ENCODE measurements at places on chromosomes 16 and 17.

GRCh38 chr17:45345554-45346215 lies 28.9 kb upstream of the MAP3K14 start:
- no peaks in the 10 kb centered on the region for H3K4me1 ChIP-seq
- H3K36me3 ChIP-seq = no peaks in the 10 kb centered on the region
- H3K4me3 ChIP-seq = no peak overlapping the region
- no peak for DNase-seq
- H3K27me3 ChIP-seq = peaks cover 17% of the 10 kb centered on the region

- H3K36me3 ChIP-seq = peaks cover 48% of the 10 kb centered on the region
- peaks cover 39% of the 10 kb centered on the region for H3K4me1 ChIP-seq
- peak overlapping the region; percentile 32 for H3K4me3 ChIP-seq
- H3K27me3 ChIP-seq = peaks cover 6% of the 10 kb centered on the region
Observed at GRCh38 chr17:8225813-8226535, 15.6 kb upstream of the AURKB start.

DNA sequence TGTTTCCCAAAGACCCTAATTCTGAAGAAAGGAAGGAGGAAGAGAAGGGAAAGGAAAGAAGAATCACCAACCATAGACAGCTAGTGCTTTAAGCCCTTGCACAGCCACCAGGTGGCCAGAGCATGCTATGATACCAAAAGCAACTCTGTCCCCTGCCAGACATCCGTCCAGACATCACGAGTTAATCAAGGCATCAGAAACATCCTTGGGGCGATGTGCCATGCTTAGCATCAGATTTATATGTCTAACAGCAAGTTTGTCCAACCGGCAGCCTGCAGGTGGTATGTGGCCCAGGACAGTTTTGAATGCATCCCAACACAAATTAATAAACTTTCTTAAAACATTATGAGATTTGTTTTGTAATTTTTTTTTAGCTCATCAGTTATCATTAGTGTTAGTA lies 2.9 kb upstream of the CRYBA1 start:
- H3K36me3 ChIP-seq = no peaks in the 10 kb centered on the region
- H3K4me3 ChIP-seq = no peak overlapping the region
- no peak for DNase-seq
- H3K4me1 ChIP-seq = peaks cover 7% of the 10 kb centered on the region
- no peak overlapping the region for H3K27ac ChIP-seq

DNA sequence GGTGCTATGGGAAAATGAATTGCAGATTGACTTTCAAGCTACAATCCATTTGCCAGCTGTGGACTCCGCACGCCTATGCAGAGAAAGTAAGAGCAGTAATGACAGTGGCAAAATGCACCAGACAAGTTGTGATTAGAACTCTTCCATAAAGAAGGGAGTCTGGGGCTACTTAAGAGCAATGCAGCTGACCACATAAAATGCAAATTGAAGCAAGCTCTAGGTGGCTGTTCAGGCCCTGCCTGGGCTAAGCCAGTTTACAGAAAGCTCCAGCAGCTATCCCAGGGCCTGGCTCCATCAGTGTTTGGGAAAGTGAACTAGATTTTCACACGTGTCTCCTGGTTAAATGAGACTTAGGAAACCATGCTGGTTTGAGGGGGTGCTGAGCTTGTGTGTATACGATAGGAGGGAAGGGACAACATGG lies 2.2 kb upstream of the MAP2K6 start:
- no peak for DNase-seq
- no peaks in the 10 kb centered on the region for H3K36me3 ChIP-seq
- H3K4me1 ChIP-seq = no peaks in the 10 kb centered on the region
- H3K27ac ChIP-seq = no peak overlapping the region
- no peak overlapping the region for H3K4me3 ChIP-seq
- H3K27me3 ChIP-seq = no peaks in the 10 kb centered on the region

- H3K36me3 ChIP-seq = peaks cover 10% of the 10 kb centered on the region
- no peak for DNase-seq
- H3K4me3 ChIP-seq = no peak overlapping the region
- no peaks in the 10 kb centered on the region for H3K27me3 ChIP-seq
- no peak overlapping the region for H3K27ac ChIP-seq
Observed at GRCh38 chr16:68235108-68235886, 630 bp downstream of the ESRP2 start.

DNA sequence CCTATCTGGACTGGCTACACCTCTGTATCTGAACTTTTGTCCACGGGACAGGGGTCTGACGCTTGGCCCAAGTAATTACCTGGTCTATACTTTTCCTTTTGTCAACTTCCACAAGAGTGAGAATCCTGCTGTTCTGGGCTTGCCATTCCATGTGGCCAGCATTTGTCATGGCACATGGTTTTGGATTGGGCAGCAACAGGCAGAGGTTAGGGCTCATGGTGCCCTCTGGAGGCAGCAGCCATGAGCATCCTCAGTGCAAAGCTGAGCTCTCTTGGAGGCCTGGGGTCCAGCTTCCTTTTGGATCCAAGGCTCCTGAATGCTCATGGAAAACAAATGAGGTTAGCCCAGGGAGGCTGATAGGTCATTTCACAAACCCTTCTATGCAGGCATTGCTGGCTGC lies 7.5 kb upstream of the EDC4 start:
- no peak overlapping the region for H3K27ac ChIP-seq
- no peak for DNase-seq
- no peaks in the 10 kb centered on the region for H3K4me1 ChIP-seq
- H3K27me3 ChIP-seq = no peaks in the 10 kb centered on the region

GRCh38 chr17:5508810-5509209 lies 22.4 kb downstream of the MIS12 start:
- peaks cover 19% of the 10 kb centered on the region for H3K4me1 ChIP-seq
- no peaks in the 10 kb centered on the region for H3K27me3 ChIP-seq
- no peak overlapping the region for H3K27ac ChIP-seq
- peaks cover 33% of the 10 kb centered on the region for H3K36me3 ChIP-seq
- no peak overlapping the region for H3K4me3 ChIP-seq
- DNase-seq = no peak

DNA sequence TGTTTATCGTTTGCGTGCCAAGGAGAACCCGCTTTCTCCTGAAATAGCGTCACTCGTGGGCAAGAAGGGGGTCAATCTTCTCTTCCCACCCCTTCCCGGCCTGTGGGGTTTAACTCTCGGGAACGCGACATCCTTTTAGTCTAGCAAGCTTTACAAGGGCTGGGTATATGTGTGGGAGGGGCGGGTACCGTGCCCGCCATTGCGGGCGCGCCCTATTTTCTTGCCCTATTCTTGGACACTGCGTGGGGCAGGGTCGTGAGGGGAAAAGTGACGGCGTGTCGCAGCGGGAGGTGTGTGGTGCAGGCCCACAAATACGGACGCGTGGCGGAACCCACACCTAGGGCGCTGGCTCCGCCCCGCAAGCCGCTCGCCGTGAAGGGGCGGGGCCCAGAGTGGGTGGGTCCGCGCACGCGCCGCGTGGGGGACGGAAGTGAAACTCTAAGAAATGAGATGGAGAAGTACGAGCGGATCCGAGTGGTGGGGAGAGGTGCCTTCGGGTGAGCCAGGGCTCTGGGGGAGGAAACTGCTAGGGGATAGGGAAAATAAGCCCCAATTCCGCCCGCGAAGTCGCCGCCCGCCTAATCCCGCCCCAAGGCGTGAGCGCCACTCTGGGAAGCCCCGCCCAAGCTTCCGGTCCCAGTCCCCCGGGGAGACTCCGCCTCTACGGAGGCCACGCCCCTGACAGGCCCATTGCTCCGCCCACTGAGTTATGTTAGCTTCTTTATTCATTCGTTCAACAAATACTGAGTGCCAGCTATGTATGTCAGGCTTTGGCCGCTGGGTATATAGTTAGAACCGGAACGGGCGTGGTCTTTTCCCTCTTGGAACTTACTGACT lies at the start of gene NEK8:
TSS of gene NEK8 (plus strand) at position 425 of the 837 bp plus-strand sequence. CDS start at position 451, 26 bp downstream.
- H3K36me3 ChIP-seq = peaks cover 15% of the 10 kb centered on the region
- peak; percentile 95 for DNase-seq
- no peaks in the 10 kb centered on the region for H3K27me3 ChIP-seq
- H3K27ac ChIP-seq = peak within 1 kb of the TSS; percentile 98
- H3K4me3 ChIP-seq = peak within 1 kb of the TSS; percentile 98
- H3K4me1 ChIP-seq = peaks cover 35% of the 10 kb centered on the region

- no peaks in the 10 kb centered on the region for H3K27me3 ChIP-seq
- no peaks in the 10 kb centered on the region for H3K4me1 ChIP-seq
- DNase-seq = no peak
- no peak overlapping the region for H3K4me3 ChIP-seq
- H3K27ac ChIP-seq = no peak overlapping the region
Observed at GRCh38 chr17:67528751-67529436, 151.8 kb downstream of the PITPNC1 start.

GRCh38 chr16:53147500-53148065 lies 92.8 kb downstream of the CHD9 start:
- DNase-seq = no peak
- peaks cover 8% of the 10 kb centered on the region for H3K36me3 ChIP-seq
- H3K4me1 ChIP-seq = no peaks in the 10 kb centered on the region
- no peak overlapping the region for H3K4me3 ChIP-seq
- H3K27me3 ChIP-seq = no peaks in the 10 kb centered on the region

GRCh38 chr16:88614818-88615580 lies 23.4 kb upstream of the IL17C start:
- no peak overlapping the region for H3K4me3 ChIP-seq
- peaks cover 14% of the 10 kb centered on the region for H3K4me1 ChIP-seq
- no peak overlapping the region for H3K27ac ChIP-seq
- no peak for DNase-seq
- no peaks in the 10 kb centered on the region for H3K27me3 ChIP-seq

GRCh38 chr17:13584701-13585080 lies 17.0 kb downstream of the HS3ST3A1 start:
- no peak for DNase-seq
- H3K4me3 ChIP-seq = no peak overlapping the region
- H3K27ac ChIP-seq = no peak overlapping the region
- H3K4me1 ChIP-seq = no peaks in the 10 kb centered on the region
- H3K36me3 ChIP-seq = no peaks in the 10 kb centered on the region

DNA sequence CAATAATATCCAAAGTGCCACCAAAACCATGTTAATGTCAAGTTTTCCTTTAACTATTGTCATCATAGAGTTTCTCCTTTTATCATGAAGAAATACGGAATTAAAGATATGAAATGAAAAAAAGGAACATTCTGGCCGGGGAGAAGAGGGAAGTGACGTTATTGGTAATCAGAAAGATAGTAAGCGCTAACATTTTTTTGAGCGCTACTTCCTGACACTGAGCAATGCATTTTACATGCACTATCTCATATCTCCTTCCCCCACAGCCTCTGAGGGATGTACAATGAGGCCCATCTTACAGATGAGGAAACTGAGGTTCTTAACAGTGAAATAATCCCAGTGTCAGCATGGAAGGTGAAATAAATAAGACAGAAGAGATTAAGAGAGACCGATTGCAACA lies 410.9 kb downstream of the SOX9 start:
- H3K36me3 ChIP-seq = no peaks in the 10 kb centered on the region
- H3K27ac ChIP-seq = no peak overlapping the region
- H3K4me3 ChIP-seq = no peak overlapping the region
- no peaks in the 10 kb centered on the region for H3K27me3 ChIP-seq
- DNase-seq = no peak
- H3K4me1 ChIP-seq = no peaks in the 10 kb centered on the region

- DNase-seq = no peak
- H3K4me1 ChIP-seq = no peaks in the 10 kb centered on the region
- peaks cover 27% of the 10 kb centered on the region for H3K27me3 ChIP-seq
- no peak overlapping the region for H3K4me3 ChIP-seq
Observed at GRCh38 chr17:15348021-15348420, 6.6 kb upstream of the TEKT3 start.

DNA sequence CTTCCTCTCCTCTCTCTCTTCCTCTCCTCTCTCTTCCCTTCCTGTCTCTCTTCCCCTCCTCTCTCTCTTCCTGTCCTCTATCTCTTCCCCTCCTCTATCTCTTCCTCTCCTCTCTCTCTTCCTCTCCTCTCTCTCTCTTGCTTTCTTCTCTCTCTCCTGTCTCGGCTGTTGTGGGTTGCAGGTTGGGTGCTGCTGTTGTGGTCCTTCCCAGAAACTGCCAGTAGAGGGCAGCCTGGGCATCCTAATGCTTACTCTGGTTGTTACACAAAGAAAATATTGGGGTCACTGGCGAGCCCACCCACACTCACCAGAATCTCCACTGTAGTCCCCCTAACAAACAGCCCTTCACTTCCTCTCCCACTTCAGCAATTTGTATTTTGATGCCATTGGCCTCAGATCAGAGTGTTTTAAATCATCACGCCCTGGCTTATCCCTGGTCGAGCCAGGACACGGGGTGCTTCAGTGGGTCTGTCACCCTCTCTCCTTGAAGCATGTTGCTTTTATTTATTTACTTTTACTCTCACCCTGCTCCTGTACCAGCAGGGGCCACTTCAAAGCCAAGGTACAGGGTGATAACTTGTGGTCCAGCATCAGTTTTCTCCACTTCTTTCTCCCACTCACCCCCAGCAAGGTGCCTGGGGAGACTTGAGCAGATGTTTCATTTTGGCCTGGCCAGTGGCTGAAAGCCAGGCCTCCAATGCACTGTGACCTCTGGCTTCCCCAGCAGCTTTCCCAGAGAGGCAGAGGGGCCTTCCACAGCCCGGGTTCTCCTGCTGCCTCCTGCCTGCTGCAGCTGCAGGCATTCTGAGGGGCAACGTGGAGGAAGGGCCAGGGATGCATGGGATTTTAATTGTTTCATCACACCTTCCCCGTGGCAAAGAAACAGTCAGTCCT lies 4.7 kb upstream of the MMP15 start:
- peaks cover 2% of the 10 kb centered on the region for H3K36me3 ChIP-seq
- H3K4me1 ChIP-seq = peaks cover 14% of the 10 kb centered on the region
- peaks cover 13% of the 10 kb centered on the region for H3K27me3 ChIP-seq
- H3K4me3 ChIP-seq = no peak overlapping the region

DNA sequence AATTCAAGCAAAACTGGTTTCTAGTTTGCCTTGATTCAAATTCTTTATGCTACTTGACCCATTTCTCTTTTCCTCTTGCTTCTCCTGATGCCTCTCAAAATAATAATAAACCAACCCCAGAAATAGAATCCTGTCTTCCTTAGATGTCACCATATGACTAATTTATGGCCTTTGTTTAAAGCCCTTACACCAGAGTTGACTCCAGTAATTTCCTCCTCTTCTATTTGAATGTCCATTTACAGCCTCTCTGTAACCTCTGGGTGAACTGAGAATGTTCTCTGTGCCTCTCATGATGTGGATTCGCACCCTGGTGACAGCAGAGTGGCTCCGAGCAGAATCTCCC lies 31.5 kb downstream of the ZFHX3 start:
- H3K4me1 ChIP-seq = no peaks in the 10 kb centered on the region
- H3K36me3 ChIP-seq = no peaks in the 10 kb centered on the region
- no peak overlapping the region for H3K4me3 ChIP-seq
- H3K27ac ChIP-seq = no peak overlapping the region
- H3K27me3 ChIP-seq = no peaks in the 10 kb centered on the region

GRCh38 chr16:57012353-57012752 lies 23.0 kb downstream of the NLRC5 start:
- no peaks in the 10 kb centered on the region for H3K27me3 ChIP-seq
- peaks cover 60% of the 10 kb centered on the region for H3K4me1 ChIP-seq
- peaks cover 50% of the 10 kb centered on the region for H3K36me3 ChIP-seq
- peak overlapping the region; percentile 36 for H3K4me3 ChIP-seq
- no peak for DNase-seq

GRCh38 chr16:57828272-57829161 lies 26.2 kb upstream of the KIFC3 start:
- H3K4me3 ChIP-seq = no peak overlapping the region
- peaks cover 8% of the 10 kb centered on the region for H3K27me3 ChIP-seq
- DNase-seq = no peak
- H3K4me1 ChIP-seq = no peaks in the 10 kb centered on the region
- no peaks in the 10 kb centered on the region for H3K36me3 ChIP-seq

GRCh38 chr17:77610972-77611521 lies 347.5 kb upstream of the TNRC6C start:
- H3K27me3 ChIP-seq = no peaks in the 10 kb centered on the region
- DNase-seq = no peak
- H3K27ac ChIP-seq = peak overlapping the region; percentile 90
- H3K36me3 ChIP-seq = peaks cover 4% of the 10 kb centered on the region
- H3K4me1 ChIP-seq = peaks cover 20% of the 10 kb centered on the region

GRCh38 chr17:42358434-42358833 lies 29.8 kb downstream of the STAT3 start:
- no peak for DNase-seq
- H3K27me3 ChIP-seq = no peaks in the 10 kb centered on the region
- H3K27ac ChIP-seq = peak overlapping the region; percentile 21
- peaks cover 21% of the 10 kb centered on the region for H3K36me3 ChIP-seq
- peaks cover 44% of the 10 kb centered on the region for H3K4me1 ChIP-seq
